Epithelial cell of proximal tubule (primary cell): ENCODE measurements at places on chromosomes 1 and 21. TPM values are rescaled to one million over a fixed set of nuclear protein-coding genes. Genes with fewer than 3 reads are reported as not detected.

DNA sequence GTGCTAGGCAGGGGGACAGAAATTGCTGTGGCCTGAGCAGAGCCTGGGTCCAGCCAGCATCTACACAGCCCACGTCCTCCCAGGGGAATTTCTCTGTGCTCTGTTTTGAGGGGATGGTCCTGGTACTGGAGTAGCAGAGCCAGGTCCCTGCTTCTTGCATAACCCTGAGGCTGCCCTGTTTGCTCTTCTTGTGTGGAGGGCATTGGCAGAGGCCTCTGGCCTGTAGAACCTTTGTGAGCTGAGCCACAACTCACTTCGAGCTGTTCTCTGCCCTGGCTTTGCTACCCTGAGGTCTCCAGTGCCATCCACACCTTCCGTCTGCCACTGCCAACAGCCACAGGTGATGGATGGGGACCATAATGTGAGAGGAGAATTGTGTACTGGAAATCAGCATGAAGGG is 101.9 kb downstream of the KCNJ15 start:
- DNase-seq, result no peak

- no peak for DNase-seq
Measured at GRCh38 chr1:101219924-101220870, 16.6 kb upstream of the S1PR1 start.

DNA sequence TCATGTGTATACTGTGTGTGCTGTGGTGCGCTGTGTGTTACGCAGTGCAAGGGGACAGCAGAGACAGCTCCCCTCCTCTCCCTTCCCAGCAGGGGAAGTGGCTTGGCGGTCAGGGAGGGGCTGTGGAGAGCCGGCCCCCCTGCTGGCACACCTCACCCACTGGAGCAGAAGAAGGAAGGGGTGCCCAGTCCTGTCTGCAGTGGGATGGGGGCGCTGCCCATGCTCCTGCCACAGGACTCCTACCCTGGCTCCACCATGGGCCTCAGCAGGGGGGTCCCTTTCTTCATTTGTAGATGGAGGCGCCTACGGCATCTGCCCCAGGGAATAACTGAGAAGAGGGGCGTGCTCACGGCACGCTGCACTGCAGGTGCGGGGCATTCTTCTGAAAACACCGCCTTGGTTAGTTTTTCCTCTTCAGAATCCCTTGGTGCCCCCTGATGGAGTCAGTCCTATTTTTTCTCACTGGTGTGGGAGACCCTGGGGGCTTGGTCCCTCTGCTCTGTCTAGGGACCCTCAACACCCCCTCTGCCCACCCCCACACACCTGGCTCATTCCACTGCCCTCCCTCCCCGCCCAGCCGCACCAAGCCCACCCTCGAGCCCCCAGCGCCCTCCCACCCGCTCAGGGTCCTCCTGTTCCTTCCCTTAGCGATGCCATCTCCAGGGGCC is 13.8 kb upstream of the LDLRAP1 start:
- DNase-seq, result no peak

GRCh38 chr1:96059276-96059675 is 662.3 kb upstream of the PTBP2 start:
- no peak for DNase-seq

- no peak for DNase-seq
Measured at GRCh38 chr1:36100376-36100775, 11.7 kb downstream of the ADPRS start.

GRCh38 chr1:174996476-174996875 is 3.3 kb upstream of the CACYBP start:
- no peak for DNase-seq

GRCh38 chr1:8874230-8875201 is 4.0 kb downstream of the ENO1 start:
- no peak for DNase-seq

- DNase-seq, result no peak
Measured at GRCh38 chr1:162185314-162186025, 116.0 kb downstream of the NOS1AP start.

GRCh38 chr1:109929170-109929569 is 18.5 kb downstream of the CSF1 start:
- no peak for DNase-seq

GRCh38 chr21:29130270-29130969 is at the start of gene MAP3K7CL:
TSS of gene MAP3K7CL (plus strand) at chr21:29130644. CDS start at chr21:29133345, 2,701 bp downstream.
- peak; percentile 99 for DNase-seq

DNA sequence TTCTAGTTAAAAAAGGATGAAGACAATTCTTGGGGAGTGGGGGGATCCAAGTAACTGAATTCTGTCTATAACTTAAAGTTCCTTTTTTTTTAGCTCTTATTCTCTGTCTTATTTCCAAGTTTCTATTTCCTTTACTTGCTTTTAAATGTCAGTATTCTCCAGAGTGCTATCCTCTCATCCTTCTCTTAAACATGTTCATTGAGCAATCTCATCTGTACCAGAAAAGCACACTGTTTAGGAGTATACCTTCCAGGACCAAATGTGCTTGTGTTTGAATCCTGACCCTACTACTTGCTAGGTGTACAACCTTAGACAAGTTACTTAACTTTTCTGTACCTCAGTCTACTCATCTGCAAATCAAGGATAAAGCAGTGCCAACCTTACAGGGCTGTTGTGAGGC is 50.1 kb downstream of the AKT3 start:
- no peak for DNase-seq

- no peak for DNase-seq
Measured at GRCh38 chr1:29849038-29849750, 612.9 kb downstream of the PTPRU start.

DNA sequence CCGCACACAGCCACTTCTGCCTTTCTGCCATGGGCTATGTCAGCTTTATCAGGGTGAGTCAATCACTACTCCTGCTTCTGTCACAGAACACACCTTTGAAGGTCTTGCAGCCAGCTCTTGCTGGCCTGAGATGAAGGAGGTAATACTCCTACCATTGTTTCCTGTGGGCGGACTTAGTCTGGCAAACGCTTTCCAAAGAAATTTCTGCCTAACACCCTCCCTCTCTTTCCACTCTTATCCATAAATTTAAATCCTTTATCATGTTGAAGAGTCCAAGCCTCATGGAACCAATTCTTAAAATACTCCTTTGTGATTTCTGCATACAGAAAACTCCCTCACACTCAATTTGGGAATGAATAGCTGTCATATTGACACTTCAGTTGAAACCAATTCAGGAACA is 633.1 kb upstream of the CHRM3 start:
- DNase-seq, result no peak

- no peak for DNase-seq
Measured at GRCh38 chr1:175499595-175500382, 243.6 kb downstream of the TNR start.

DNA sequence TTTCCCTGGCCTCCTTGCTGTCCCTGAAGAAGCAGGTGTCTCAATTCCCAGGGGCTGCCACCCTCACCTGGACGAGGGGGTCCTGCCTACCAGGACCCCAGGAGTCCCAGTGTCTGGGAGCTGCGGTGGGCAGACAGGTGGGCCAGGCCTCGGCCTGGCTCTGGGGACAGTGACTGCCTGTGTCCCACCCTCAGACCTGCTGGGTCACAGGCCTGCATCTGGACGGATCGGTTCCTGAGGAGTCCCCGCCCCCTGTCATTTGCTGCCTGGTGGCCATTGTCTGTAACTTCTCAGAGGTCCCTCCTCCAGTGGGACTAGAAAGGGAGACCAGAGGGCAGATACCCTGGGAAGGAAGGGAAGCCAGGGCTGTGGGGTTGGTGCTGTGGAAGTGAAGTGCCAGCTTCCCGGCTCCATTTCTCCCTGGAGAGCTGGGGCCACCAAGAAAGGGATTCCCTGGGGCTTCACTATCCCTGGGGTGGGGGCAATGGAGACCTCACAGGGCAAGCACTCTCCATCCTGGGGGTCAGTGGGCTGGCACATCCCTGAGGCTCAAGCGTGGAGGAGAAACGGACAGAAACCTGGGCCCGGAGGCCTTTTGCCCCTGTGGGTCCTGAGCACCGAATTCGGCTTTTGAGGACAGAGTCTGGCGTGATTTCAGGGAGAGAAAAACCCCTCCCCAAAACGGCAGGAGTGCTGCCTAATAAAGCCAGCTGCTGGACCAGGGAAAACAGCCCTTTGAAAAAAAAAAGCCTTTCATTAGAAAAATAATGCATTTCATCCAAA is 157.3 kb downstream of the PEX14 start:
- DNase-seq, result no peak

- no peak for DNase-seq
Measured at GRCh38 chr1:100539836-100540536, 2.0 kb downstream of the GPR88 start.

DNA sequence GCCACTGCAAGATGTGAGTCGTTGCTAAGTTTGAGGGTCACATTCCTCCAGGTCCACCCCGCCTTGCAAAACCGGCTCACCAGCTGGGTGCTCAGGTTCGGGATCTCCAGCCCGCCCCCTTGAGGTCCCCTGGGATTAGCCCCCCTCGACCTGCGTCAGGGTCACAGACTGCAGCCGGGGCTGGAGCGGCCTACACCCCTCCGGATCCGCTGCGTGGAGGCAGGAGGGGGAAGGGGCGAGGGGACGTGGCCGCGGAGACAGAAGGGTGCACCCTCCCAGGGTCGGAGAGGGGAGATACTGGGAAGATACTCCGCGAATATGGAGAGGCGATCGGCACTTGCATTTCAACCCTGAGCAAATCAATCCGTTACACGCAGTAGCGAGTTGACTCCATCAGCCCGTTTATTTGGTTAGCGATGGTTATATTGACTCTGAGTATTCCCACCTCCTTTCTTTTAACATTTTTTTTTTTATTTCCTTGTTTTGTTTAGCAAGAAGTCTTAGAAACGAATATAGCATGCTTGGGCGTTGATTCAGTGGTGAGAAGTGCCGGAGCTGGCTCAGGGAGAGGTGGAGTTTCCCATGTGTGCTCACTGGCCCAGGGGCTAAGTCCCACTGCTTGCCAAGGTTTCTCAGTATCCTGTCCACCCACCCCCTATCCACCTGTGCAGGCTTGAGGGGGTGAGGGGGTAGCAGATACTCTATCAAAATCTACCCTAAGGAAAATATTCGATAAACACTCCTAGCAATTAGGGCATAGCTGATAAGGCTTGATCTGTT is 997 bp downstream of the IFNAR2 start:
- peak; percentile 61 for DNase-seq

DNA sequence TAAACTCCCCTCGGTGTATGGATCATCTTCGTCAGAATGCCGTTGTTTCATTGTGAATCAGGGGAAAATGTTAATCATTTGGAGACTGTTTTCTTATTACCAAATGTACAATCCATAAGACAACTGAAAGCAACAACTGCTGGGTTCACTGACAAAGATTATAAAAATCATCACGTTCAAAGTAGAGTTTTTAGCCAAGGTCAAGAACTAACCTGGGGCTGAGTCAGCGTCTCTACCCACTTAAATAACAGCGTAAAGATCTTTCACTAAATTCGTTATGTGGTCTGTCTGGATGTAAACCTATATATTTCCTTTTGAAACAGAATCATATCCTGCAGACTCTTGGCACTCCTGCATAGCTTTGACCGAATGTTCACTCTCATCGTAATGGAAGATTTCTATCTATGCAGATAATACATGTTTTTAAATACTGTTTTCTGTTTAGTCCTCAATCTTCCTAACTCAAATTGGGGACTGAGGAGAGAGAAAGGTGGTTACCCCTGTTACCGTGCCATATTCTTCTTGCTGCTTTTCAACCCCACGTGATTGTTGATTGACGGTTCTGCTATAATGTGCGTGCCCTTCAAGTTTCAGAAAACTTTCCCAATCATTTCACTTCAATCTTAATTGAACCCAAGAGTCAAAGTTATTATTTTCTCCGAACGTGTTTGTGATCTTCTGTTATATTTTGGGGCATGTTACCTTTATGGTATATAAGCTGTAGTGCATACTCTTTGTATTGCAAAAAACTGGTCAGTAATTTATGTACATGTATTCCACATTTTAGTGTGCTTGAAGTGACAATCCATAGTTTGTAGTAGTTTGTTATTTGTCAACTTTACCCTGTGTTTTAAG is 15.6 kb upstream of the NCMAP start:
- DNase-seq, result no peak

DNA sequence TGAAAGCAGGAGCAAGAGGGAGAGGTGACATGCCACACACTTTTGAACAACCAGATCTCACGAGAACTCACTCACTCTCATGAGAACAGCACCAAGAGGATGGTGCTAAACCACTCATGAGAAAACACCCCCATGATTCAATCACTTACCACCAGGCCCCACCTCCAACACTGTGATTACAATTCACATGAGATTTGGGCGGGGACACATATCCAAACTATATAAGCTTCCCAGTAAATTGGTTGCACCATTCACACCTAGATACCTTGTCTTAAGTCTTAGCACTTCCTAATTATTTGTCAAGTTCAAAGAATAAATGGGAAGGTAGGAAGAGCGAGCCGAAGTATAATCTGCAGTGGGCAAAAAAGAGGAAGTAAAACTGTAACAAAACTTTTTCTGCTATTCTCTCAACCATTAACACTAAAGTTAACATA is 34.3 kb downstream of the AMY1C start:
- DNase-seq, result no peak

GRCh38 chr1:69567652-69568420 is at the start of gene LRRC7:
TSS of gene LRRC7 (plus strand) at chr1:69567922. CDS start at chr1:69568640, 718 bp downstream.
- DNase-seq, result no peak

PGBD5 gene
- total RNA-seq, result 12.9 and 18.0 TPM in 2 replicates

EDN2 gene
- 2.2 and 6.3 TPM in 2 replicates for total RNA-seq

SORT1 gene
- total RNA-seq, result 38.3 and 41.9 TPM in 2 replicates

CYP4Z1 gene
- total RNA-seq, result not detected in 2 replicates

RHCE gene
- 0.22 TPM in 1 of 2 replicates, not detected in the other for total RNA-seq

AMY1A gene
- total RNA-seq, result not detected in 2 replicates

KRTAP10-2 gene
- total RNA-seq, result not detected in 2 replicates
